ENCODE measurements at places on chromosomes 7 and 10.

DNA sequence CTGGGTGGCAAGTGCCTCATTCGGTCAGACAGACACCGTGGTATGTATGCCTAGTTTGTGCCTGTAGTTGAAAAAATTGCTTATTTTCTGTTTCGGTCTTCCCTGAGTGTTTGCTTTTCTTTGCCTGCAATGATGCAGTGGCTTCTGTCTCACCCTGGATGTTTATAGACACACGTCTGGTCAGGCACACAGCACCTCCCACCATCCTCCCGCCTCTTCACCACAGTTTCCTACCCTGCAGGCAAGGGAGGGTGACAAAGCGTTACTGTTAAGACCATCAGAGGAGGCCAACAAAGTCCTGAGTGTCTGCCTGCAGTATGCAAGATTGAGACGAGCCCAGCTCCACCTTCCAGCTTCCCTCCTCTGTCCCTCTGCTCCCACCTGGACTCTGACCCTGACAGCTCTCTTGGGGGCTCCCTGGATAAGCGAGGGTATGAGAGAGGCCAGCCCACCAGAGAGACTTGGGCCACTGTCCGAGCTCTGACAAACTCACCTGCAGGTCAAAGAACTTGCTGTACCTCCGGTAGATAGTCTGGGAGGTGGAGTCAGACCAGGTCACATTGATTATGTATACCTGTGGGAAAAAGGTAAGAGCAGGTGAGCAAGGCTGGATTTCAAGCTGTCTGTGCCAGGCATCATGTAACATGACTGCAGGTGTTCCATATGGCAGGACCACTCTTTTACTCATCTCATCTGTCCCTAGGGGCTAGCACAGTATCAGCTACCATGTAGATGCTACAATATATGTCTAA is 54.4 kb downstream of the SH3PXD2A start:
- DNase-seq = no peak

- DNase-seq = no peak
Measured at GRCh38 chr7:140390466-140391190, 7.7 kb downstream of the SLC37A3 start.

DNA sequence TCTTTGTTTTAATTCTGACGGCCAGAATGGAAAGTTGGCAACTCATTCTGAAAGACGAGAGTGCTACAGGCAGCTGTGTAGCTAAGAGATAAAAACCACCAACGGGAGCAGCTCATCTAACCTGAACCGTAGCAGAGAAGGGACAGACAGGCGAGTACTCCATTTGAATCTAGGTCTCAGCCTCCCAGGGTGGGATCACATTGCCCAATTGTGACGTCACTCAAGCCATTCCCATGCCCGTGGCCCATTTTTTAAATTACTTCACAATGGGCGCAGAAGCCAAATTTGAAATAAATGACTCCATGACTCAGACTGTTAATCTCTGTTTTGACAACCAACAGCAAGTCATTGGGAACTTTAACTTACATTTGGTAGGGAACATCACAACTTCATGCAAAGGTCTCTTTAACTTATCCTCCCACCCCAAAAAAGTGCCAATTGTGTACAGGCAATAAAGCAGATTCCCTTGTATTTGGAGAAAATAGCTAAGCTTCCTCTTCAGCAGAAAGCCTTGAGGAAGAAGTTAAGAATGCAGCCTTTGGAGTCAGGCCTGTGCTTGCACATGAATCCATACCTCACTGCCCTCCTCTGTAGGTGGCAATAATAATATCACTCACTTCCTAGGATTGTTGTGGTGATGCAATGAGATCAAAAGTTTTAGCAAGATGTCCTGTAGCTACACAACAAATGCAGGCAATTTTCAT is 93.2 kb upstream of the KIF5B start:
- DNase-seq = no peak

GRCh38 chr10:90674928-90675327 is 182.9 kb downstream of the HTR7 start:
- no peak for DNase-seq

DNA sequence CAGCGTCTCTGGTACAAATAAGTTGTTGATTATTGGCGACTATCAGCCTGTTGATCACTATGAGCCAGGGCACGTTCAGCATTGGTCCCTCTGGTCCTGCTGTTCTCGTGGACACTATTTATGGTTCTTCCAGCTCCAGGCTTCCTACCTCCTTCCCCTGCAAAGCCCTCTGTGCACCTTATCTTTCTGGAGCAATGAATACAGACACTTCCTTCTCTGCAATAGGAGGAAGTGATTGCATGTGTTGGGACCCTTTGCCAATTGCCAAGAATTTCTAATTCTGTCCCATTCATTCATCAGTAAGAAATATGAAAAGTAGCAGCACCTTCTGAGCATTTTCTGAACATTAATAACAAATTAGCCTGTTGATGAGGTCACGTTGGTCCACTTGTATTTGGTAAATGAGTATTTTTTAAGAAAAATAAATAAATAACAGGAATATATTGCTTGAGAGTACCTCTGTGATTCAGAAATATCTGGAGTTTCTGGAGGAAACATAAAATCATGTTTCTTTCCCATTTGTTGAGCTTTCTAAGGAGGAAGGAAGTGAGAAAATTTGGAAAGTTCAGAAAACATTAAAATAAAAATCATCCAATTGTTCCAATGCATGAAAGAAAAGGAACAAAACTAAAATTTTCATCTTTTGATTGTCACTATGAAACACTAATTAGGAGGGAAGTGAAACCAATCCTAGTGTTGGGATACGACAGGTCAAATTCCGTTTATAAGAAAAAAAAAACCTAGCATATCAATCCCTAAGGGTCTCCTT is 259.1 kb upstream of the KLF6 start:
- no peak for DNase-seq

DNA sequence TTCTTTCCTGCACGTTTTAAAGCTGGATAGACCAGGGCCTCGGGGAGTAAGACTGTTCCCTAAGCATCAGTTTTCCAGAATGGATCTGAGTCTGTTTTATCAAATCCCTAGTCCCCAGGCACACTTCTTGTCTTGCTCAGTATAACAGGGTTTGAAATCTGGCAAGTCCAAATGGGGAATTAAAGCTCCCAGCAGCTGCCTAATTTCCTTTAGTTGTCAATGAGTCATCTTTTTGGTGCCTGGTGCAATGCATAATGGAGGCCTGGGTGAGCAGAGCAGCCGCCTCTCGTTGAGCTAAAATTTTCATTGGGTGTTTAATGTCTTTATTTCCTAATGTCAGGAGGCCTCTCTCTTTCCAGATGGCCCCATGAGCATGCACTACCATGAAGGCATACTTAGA is 87.9 kb downstream of the STRA8 start:
- no peak for DNase-seq

DNA sequence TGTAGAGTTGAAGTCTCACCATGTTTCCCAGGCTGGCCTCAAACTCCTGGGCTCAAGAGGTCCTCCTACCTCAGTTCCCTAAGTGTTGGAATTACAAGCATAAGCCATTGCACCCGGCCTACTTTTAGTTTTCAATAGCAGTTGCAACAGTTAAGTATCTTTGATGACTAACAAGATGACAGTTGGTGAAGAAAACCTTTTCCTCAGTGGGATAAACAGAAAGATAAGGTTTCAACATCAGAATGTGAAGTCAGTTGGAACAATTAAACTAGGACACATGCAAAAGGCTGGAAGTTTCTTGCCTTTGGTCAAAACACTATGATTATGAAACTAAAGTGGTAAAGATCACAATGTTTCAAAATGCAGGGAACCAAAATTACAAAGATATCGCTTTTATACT is 169.2 kb downstream of the ZNF438 start:
- DNase-seq = no peak

DNA sequence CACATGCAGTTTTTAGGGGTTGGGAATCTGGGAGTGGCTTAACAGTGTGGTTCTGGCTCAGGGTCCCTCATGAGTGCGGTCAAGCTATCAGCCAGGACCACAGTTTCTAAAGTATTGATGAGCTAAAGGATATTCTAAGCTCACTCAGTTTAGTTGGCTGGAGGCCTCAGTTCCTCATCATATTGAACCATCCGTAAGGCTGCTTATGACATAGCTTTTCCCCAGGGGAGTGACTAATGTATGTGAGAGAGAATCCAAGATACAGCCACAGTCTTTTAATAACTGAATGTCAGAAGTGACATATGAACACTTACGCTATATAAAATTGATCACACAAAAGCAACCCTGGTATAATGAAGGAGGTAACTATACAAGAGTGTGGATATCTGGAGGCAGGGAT is 245.3 kb downstream of the POLR1F start:
- DNase-seq = no peak

DNA sequence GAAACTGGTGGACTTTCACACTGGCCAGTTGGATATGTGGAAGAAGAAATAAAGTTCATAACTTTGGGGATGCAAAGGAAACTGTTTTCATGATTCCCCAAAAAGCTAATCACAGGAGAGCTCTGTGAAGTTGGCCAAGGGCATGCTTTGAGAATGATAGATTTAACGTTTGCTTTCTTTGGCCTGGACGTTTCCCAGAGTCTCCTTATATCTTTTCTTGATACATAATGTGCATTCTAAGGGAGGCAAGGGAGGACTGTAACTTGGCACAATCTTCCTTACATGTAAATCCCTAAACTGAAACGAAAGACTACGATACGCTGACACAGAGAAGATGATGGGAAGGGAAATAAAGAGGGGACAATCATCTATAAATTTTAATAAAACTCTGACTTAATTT is 176.5 kb upstream of the INHBA start:
- no peak for DNase-seq

DNA sequence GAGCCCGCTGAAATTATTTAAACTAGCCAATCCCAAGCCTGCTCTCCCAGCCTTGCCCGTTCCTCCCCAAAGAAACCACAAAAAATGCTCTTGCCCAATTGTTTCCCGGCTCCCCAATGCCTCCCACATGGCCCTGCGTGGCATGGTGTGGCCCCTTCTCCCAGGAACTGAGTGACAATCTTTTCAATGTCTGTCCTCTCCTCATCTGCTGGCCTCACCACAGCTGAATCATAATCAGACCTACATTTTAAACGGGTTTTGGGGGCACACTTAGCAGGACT is 201.5 kb downstream of the PRPF18 start:
- DNase-seq = no peak
